ENCODE measurements at places on chromosomes 2 and 18.

DNA sequence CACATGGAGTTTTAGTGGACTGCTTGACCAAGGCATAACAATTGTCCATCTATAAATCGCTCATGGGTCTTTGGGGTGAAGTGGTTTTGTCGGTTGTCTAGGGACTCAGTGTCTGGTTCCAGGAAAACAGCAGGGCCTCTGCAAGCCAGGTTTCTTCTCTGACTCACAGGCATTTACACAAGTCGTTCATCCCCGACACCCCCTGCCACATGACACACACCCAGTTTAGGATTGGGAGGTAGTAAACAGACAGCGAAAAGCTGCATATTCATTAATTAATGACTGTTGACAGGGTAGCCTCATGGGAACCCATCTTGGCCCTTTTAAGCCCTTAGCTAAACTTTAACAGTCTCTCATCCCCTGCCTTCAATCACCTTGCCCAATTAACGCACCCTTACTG lies 194.8 kb upstream of the ACVR2A start:
- no peak for DNase-seq

DNA sequence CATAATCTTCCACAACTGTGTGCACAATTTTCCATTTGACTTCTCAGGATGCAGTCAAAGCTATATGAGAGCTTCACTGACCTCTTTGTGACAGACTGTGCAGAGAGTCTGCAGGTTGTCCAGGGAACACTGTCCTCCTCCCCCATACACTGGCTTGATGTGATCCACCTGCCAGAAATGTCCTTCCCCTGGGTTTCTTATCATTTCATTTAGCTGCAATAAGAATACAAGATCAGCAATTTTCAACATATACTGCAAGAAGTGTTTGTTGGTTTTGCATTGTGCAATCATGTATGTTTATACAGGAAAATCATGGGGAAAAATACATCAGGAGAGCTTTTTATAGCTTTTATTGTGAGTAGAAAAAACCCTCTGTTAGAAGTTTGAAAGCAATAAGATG lies 150.7 kb downstream of the RAB3GAP1 start:
- no peak for DNase-seq

GRCh38 chr2:180021850-180022249 lies 14.8 kb upstream of the CWC22 start:
- DNase-seq, result no peak

GRCh38 chr2:101081375-101081907 lies 69.7 kb downstream of the TBC1D8 start:
- no peak for DNase-seq

DNA sequence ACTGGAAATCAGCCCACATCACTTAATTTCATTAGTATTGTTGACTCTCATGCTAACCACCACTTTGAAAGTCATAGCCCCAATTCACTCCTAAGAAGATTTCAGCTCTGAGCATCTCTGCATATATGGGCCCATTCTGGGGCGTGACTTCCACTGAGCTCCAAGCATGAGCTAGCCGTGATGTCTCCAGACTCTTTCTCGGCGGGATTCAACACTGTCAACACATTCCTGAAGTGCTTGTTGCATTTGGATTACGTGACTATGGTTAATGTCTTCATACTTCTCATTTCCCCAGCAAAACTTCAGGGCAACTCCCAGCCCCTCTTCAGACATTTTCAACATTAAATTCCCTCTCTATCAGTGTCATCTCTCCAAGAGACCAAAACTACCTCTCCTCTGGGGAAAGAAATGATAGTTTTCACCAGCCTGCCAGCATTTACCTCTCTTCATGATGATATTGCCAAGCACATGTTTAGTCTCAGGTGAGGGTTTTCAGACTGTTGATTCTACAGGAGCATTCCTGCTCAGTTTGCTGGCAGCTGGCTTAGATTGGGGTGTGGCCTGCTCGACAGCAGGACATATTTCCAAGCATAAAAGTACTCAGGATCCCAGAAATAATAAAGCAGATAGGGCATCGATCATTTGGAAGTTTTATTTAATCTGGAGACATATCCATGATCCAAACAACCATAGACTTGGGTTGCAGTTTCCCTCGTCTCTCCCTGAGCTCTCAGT lies 81.7 kb downstream of the FEZ2 start:
- no peak for DNase-seq

- no peak for DNase-seq
These were observed 361 bp upstream of the HAT1 start for GRCh38 chr2:171921970-171922229.

GRCh38 chr2:45889053-45889452 lies 237.6 kb downstream of the PRKCE start:
- peak; percentile 56 for DNase-seq

- DNase-seq, result no peak
These were observed 60.0 kb upstream of the FOSL2 start for GRCh38 chr2:28332696-28333095.

GRCh38 chr2:168272225-168272624 lies 24.8 kb upstream of the STK39 start:
- no peak for DNase-seq

GRCh38 chr2:234502285-234502918 lies 5.5 kb upstream of the ARL4C start:
- no peak for DNase-seq

DNA sequence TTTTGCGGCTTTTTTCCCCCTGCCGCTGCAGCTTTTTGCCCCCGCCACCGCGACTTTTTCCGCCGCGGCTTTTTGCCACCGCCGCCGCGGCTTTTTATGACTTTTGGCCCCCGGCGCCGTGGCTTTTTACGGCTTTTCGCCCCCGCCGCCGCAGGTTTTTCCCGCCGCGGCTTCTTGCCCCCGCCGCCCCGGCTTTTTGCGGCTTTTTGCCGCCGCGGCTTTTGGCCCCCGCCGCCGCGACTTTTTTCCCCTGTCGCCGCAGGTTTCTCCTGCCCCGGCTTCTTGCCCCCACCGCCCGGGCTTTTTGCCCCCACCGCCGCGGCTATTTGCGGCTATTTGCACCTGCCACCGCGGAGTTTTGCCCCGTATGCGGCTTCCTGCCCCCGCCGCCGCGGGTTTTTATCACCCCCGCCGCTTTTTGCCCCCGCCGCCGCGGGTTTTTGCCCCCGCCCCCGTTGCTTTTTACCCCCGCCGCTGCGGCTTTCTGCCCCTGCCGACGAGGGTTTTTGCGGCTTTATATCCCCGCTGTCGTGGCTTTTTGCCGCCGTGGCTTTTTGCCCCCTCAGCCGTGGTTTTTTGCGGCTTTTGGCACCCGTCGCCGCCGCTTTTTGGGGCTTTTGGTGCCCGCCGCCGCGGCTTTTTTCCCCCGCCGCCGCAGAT lies 2750.9 kb downstream of the RPIA start:
- DNase-seq, result no peak

- DNase-seq, result no peak
These were observed 77.4 kb downstream of the EML4 start for GRCh38 chr2:42246562-42246961.

Measured in stimulated activated naive CD4-positive, alpha-beta T cell (primary cell).